Activated CD4-positive, alpha-beta memory T cell treated with anti-CD3 and anti-CD28 coated beads for 36 hours (primary cell): ENCODE measurements at places on chromosomes 1 and 21.

DNA sequence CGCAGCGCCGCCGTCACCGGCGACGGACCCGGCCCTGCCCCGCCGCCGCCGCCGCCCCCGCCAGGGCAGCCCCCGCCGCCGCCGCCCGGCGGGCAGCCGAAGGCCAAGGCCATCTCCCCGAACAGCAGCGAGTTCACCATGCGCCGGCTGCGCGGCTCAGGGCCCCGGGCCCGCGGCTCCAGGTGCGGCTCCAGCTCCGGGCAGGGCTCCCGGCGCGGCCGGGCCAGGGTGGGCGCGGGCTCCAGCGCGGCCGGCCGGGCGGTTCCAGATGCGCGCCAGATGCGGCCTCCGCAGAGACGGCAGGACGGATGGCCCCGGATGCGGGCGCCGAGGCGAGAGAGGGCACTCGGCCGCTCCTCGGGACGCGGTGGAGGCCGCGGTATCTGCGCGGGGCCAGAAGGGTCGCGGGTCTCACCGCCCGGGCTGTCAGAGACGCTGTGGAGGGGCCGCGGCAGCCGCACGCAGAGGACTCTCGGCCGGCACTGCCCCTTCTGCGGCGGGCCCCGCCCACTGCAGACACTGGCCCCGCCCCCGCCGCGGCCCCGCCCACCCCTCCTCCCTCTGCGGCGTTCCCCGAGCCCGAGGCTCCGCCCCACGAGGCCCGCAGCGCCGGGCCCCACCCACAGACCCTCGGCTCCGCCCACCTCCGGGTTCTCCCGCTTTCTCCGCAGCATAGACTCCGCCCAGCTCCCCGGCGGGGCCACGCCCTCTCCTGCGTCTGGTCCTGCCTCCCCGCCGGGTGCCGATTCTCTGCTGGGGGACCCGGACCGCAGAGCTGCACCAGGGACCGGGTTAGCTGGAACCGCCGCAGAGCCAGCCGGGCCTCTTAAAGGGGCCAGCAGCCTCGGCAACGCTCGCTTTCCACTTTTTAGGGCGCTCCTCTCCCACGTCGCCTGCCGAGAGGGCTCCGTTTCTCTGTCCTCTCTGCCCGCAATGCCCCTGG lies at the start of gene IFFO2:
Gene IFFO2 (minus strand): TSS at position 484 of the 943 bp plus-strand sequence. CDS start 344 bp downstream, at position 140.
- peak; percentile 98 for DNase-seq

GRCh38 chr1:197269053-197269452 lies 1.0 kb downstream of the CRB1 start:
- DNase-seq: no peak

- DNase-seq: no peak
These were observed 136.0 kb downstream of the SNX7 start for GRCh38 chr1:98797506-98797905.

DNA sequence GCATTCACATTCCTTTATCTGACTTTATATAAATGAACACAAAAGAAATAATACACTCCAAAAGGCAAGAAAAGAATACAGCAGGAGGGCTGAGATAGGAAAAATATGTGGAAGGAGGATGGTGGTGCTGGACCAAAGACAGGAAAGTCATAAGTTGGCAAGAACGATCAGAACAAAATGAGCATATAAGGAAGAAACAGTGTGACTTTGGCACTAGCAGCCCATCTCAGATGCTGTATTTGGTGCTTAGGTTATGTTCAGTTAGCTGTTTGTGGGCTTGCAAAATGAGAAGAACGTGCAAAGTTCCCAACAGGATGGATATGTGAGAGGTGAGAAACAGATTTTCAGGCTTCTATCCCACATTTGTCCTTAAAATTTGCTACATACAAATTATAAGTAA lies 719.8 kb upstream of the ADGRL4 start:
- no peak for DNase-seq

DNA sequence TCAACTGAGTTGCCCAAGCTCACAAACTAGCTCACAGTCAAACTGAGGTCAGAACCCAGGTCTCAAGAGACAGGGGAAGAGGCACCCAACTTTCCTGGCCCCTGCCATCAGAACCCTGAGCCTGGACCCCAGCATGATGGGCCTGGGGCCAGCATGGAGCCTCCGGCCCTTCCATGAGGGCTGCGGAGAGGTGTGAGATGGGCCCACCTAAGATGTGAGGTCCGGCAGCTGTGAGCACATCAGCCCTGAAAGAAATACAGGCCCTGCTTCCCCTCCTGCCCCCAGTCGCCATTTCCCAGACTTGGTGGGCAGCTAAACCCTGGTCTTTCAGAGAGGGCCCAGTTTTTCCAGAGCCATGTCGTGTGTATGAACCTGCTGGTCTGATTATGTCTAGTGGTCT lies 30.6 kb downstream of the QSOX1 start:
- DNase-seq: no peak

DNA sequence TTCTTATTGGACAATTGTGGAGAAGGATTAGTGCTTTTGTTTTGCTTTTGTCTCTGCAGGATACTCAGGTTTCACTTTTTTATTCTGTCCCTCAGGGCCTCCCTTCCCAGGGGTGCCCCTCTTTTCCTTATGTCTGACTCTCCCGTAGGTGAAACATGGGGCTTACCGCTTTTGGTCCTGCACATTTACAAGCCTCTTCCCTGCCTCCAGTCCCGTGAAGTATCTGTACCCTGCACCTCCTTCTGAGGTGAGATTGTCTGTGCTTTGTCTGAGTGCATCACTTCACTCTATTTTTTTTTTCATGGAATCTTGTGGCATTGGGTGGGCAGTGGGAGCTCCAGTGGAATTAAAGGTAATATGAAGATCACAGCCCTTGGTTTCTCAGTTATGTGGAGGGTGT lies 758.1 kb upstream of the TPTE start:
- no peak for DNase-seq

- DNase-seq: no peak
These were observed 20.6 kb downstream of the MYOG start for GRCh38 chr1:203065191-203065590.

DNA sequence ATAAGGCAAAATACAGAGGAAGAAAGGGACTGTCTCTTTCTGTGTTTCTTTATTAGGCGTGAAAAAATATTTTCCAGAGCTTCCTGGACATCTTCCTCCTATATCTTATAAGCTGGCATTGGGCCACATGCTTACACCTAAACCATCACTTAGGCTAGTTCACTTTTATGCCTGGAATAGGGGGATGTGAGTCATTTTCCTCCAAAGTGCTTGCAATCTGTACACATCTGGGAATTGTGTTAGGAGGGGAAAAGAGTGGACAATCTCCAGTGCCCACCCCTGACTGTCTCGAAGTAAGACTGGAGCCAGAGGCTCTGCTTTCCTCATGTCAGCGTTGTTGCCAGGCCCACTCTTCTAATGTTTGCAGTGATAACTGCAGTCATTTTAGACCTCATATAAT lies 29.9 kb downstream of the GIPC2 start:
- no peak for DNase-seq

- DNase-seq: no peak
These were observed 45.2 kb downstream of the SYF2 start for GRCh38 chr1:25187077-25187476.

DNA sequence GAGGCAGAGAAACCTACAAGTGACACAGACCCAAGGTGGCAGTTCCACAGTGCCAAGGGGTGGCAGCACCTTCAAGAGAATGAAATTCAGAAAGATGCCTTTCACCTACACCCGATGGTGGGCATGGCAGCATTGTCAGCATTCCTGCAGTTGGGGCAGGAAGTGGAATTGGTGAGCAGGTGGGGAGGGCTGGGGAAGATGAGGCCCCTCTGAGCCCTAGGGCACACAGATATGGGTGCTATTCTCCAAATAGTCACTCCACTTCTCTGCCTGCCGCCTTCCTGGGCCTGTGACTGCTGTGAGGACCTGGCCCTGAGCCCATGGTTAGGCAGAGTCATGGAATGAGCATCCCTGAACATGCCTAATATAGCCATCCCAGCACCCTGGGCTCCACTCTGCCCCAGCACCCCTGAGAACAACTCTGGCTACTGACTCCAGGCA lies 8.3 kb downstream of the SHISA4 start:
- DNase-seq: no peak

DNA sequence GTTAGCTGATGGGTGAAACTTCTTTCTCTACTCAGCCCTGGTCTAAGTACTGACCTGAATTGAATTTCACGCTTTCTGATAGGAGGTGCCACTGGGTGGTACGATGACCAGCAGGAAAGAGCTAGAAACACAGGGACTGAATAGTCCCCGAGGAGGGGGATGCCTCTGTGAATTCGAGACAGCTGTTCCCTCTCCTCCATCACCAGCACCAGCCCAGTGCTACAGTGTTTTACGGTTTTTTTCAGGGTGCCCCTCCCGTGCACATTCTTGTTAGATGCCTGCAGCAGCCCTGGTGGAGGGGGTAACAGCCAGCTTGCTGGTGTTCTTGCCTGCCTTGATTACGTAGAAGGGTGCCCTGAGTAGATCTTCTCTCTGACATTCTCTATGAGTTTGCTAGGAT lies 7.1 kb downstream of the HUNK start:
- DNase-seq: no peak

GRCh38 chr1:43538969-43539368 lies 8.3 kb downstream of the PTPRF start:
- no peak for DNase-seq

DNA sequence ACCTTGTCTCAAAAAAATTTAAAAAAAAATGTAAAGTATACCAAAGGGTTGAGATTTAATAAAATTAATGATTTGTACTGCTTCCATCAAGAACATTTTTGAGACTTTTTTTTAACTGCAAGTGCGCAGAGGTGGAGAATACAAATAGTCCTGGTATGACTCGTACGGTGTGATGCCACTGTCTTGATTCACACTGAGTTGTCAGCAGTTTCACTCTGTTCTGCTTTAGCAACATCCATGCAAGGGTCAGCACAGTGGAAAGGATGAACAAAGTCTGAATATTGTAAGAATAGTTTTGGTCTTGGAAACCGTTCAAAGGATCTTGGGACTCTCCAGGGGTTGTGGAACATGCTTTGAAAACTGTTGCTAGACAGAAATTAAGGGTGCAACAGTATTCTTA lies 40.2 kb downstream of the EXO1 start:
- no peak for DNase-seq

DNA sequence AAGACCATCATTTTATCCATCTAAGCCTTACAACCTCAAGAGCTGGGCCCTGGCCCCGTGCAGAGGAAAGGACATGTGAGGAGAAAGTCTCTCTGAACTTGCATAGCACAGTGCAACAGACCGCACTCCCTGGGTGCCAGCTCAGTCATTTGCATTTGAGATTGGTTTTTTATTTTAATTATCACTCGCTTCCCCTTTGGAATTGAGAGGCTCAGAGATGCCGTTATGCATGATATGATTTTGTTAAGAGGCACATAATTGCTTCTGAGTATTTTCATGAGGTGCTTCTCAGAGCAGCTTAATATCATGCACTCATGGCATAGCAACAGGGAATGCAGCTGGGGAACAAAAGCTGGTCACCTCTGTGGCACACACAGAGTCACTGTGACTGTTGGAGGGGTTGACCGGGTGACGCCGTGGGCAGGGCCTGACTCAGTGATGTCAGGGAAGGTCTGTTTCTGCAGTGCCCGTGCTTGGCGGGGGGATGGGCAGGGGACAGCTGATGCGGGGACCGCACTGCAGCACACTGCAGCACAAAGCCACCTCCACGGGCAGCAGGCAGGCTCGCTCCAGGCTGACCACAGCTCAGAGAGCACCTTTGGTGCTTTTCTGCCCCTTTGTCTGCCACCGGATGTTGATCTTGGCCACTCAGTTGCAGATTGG lies 43.2 kb upstream of the VAMP3 start:
- DNase-seq: no peak

GRCh38 chr1:177798614-177799013 lies 171.2 kb downstream of the SEC16B start:
- DNase-seq: no peak

GRCh38 chr1:157045250-157046218 lies at the start of gene ARHGEF11:
Gene ARHGEF11, minus strand, starts transcription at chr1:157045742. Its CDS starts 1,412 bp downstream, at chr1:157044330.
- peak; percentile 38 for DNase-seq

- no peak for DNase-seq
These were observed 70.0 kb downstream of the CLCA4 start for GRCh38 chr1:86616871-86617270.

DNA sequence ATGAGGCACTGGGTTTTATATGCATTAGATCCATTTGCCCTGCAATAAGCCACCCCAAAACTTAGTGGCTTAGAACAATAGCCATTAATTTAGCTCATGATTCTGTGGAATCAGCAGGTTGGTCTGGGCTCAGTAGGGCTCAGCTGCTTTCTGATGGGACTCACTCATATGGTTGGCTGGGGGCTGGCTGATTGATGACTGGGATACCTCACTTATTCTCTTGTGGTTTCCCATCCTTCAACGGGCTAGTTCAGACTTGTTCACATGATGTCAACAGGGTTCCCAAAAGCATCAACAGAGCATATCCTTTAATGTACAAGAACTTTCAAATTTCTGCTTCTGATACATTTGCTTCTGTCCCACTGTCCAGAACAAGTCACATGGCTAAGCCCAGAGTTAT lies 43.2 kb downstream of the DNM3 start:
- no peak for DNase-seq

- no peak for DNase-seq
These were observed 24.7 kb downstream of the ST3GAL3 start for GRCh38 chr1:43731867-43732531.
